CD8-positive, alpha-beta memory T cell (primary cell): ENCODE measurements at places on chromosomes 7 and 10. TPM values are rescaled to one million over a fixed set of nuclear protein-coding genes. Genes with fewer than 3 reads are reported as not detected.

Gene C10orf62
- total RNA-seq = not detected

GRCh38 chr10:109957092-109957797 is 33.9 kb upstream of the XPNPEP1 start:
- DNase-seq = no peak

Gene ING3
- total RNA-seq = 30.7 TPM

DNA sequence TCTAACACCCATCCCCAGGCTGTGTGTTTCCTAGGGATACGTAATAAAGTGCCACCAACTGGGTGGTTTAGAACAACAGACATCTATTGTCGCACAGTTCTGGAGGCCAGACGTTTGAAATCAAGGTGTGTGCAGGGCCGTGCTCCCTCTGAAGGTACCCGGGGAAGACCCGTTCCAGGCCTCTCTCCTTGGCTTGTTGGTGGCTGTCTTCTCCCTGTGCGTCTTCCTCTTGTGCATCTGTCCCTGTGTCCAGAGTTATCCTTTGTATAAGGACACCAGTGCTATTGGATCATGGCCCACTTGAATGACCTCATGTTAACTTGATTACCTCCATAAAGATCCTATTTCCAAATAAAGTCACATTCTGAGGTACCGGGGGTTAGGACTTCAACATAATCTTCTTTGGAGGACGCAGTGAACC is 15.6 kb downstream of the GRK5 start:
- DNase-seq = no peak

GRCh38 chr7:101516851-101517250 is 112.2 kb downstream of the MYL10 start:
- DNase-seq = no peak

GRCh38 chr7:131836733-131837132 is 280.3 kb upstream of the PODXL start:
- DNase-seq = no peak

DNA sequence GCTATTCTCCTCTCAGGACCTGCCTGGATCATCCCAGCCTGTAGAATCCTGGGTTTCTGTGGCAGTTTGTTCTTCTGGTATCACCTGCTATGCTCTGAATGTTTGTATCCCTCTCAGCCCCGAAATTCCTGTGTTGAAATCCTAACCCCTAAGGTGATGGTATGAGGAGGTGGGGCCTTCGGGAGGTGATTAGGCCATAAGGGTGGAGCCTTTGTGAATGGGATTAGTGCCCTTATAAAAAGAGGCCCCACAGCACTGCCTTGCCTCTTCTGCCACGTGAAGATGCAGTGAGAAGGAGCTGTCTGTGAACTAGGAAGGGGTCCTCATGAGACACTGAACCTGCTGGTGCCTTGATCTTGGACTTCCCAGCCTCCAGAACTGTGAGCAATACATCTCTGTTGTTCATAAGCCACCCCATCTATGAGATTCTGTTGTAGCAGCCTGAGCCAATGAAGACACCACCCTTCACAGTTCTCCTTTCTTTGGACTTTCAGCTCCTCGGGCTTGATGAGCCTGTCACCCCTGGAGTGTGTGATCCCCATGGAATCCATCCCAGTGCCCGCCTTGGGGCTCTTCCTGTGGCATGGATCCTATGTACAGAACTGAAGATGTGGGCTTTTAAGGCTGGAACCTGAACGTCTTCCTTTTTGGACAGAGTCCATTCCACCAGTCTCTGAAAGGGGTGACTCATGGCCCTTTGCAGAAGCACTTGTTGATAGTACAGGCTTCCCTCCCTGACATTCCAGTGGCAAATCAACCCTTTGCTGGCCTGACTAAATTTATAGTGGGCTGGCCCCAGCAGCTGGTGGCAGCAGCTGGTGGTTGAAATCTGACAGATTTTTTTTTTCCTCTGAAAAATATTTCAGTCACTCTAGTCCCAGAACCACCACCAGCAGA is 138.0 kb downstream of the TACC2 start:
- DNase-seq = no peak

DNA sequence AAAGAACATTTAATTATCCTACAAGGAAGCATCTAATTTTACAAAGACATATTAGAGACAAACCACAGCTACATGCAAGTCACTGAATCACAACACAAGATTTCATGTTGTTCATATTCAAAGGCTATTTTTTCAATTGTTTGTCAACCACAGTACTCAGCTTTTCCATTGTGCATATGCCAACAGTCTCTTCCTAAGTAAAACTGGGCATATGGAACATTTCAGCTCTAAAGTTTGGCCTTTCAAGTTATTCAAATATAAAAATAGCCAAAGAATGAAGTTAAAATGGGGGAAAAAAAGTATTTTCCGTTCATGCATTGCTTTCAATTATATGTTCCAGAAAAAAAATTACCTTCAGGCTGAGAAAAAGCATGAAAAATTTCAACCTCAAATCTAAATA is 537.9 kb downstream of the PLXDC2 start:
- DNase-seq = no peak

DNA sequence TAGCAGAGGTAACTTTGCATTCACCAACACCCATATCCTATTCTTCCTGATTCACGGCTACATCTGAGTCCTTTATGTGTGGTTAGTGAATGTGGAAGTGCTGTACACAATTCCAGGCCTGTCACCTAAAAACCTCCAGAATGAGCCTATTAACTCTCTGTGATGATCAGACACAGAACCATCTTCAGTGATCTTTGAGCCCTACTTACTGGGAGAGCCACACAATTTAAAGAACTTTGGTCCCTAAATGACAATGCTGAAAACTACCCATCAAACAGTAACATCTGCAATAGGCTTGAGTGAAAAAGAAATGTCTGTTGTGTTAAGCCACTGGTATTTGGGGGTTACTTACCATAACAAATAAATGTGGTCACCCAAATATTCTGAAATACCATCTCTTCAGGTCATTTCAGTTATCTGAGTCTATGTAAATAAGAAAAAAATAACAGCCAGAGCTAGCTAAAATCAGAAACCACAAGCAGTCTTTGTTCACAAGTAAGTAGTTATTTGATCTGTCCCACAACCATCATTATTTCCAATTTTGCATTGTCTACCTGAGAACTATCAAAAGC is 145.7 kb downstream of the HGF start:
- no peak for DNase-seq

Gene PDGFA
- 11.9 TPM for total RNA-seq

Gene LRRC18
- total RNA-seq = not detected

Gene TAS2R5
- total RNA-seq = 0.88 TPM

DNA sequence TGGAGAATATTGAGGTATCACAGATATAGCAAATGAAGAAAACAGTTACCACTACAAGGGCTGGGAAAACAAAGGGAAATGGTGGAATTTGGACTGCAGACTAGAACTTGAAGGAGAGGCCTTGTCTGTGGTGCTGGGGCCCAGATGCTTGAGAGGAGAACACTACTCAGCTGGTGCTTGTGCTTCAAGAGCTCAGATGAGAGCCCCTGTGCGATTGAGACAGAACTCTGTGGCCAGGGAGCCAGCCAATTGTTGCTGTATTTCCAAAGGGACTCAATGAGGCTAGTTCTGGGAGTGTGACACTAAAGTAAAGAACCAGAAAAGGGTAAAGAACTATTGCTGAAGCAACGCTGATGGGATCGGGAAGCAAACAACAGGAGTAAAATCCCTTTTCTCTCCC is 406.5 kb upstream of the SEMA3D start:
- no peak for DNase-seq
